ENCODE measurements at places on chromosomes 13 and 19. TPM values are rescaled to one million over a fixed set of nuclear protein-coding genes. Genes with fewer than 3 reads are reported as not detected.

The PEAK3 gene
- total RNA-seq: 0.09 TPM

The NXNL1 gene
- not detected for total RNA-seq

The ABHD13 gene
- 4.3 TPM for total RNA-seq

The SPC24 gene
- total RNA-seq: 44.3 TPM

The IGSF23 gene
- total RNA-seq: not detected

The OR4F17 gene
- total RNA-seq: not detected

The TJP3 gene
- 1.5 TPM for total RNA-seq

The SIGLEC5 gene
- total RNA-seq: not detected

The ZNF99 gene
- total RNA-seq: 0.05 TPM

The ZNF700 gene
- total RNA-seq: 12.0 TPM

The MISP3 gene
- 1.5 TPM for total RNA-seq

The PLIN5 gene
- total RNA-seq: 0.17 TPM

The FUT3 gene
- total RNA-seq: 1.4 TPM

The ZNF829 gene
- total RNA-seq: 5.3 TPM

The TNNT1 gene
- total RNA-seq: not detected

The CATSPERD gene
- total RNA-seq: not detected

The MPHOSPH8 gene
- total RNA-seq: 34.8 TPM

The KCNK6 gene
- 19.4 TPM for total RNA-seq

The PAK4 gene
- total RNA-seq: 18.4 TPM

The ZNF284 gene
- total RNA-seq: 1.2 TPM

The LRRC4B gene
- total RNA-seq: not detected

The KLK10 gene
- total RNA-seq: not detected

The FGF9 gene
- not detected for total RNA-seq

The CGB3 gene
- total RNA-seq: not detected

The EXOC3L2 gene
- not detected for total RNA-seq

The THSD8 gene
- total RNA-seq: 25.5 TPM

The PCDH17 gene
- total RNA-seq: not detected

The TSKS gene
- 0.32 TPM for total RNA-seq

Data from activated T-helper 17 cell treated with anti-CD3 and anti-CD28 coated beads, Interleukin-2, amount 50 U/mL, for 72 hours (primary cell).